Articular chondrocyte of knee joint (primary cell): ENCODE measurements at places on chromosomes 6 and 20. TPM values are rescaled to one million over a fixed set of nuclear protein-coding genes. Genes with fewer than 3 reads are reported as not detected.

Gene ADAM33
- 2.2 and 3.8 TPM in 2 replicates for total RNA-seq

Gene LIN28B
- total RNA-seq = not detected in 2 replicates

Gene LZTS3
- total RNA-seq = 1.7 and 2.9 TPM in 2 replicates

Gene GTF2H4
- 12.3 and 16.5 TPM in 2 replicates for total RNA-seq

Gene FNDC1
- 30.5 and 34.9 TPM in 2 replicates for total RNA-seq

Gene TGM3
- total RNA-seq = 0.39 and 0.43 TPM in 2 replicates

Gene KHDC1L
- total RNA-seq = 0.26 and 0.54 TPM in 2 replicates

Gene JPH2
- total RNA-seq = 0.22 and 0.52 TPM in 2 replicates

Gene ZSCAN31
- 1.6 and 1.7 TPM in 2 replicates for total RNA-seq

Gene ADGB
- not detected in 2 replicates for total RNA-seq

Gene NT5E
- 499 and 602 TPM in 2 replicates for total RNA-seq

Gene LGSN
- total RNA-seq = not detected in 2 replicates

Gene PGC
- not detected in 2 replicates for total RNA-seq

Gene MC3R
- not detected in 2 replicates for total RNA-seq

Gene CCN2
- total RNA-seq = 264 and 598 TPM in 2 replicates

Gene CRISP3
- total RNA-seq = not detected in 2 replicates

Gene HLA-F
- total RNA-seq = 5.0 and 16.4 TPM in 2 replicates

Gene BHLHE23
- not detected in 2 replicates for total RNA-seq

Gene ZKSCAN8
- total RNA-seq = 27.7 and 29.8 TPM in 2 replicates

Gene PROKR2
- total RNA-seq = not detected in 2 replicates

Gene CST5
- total RNA-seq = not detected in 2 replicates

Gene TNF
- not detected in 2 replicates for total RNA-seq

Gene FGD2
- total RNA-seq = not detected in 2 replicates
